Sciatic nerve (tissue), 2 donors: ENCODE measurements at places on chromosomes 3 and 15.

GRCh38 chr15:66661432-66662096 is 40.5 kb upstream of the SMAD6 start:
- no peak for DNase-seq

- DNase-seq: no peak
Observed at GRCh38 chr3:185115371-185115770, 37.5 kb downstream of the C3orf70 start.

DNA sequence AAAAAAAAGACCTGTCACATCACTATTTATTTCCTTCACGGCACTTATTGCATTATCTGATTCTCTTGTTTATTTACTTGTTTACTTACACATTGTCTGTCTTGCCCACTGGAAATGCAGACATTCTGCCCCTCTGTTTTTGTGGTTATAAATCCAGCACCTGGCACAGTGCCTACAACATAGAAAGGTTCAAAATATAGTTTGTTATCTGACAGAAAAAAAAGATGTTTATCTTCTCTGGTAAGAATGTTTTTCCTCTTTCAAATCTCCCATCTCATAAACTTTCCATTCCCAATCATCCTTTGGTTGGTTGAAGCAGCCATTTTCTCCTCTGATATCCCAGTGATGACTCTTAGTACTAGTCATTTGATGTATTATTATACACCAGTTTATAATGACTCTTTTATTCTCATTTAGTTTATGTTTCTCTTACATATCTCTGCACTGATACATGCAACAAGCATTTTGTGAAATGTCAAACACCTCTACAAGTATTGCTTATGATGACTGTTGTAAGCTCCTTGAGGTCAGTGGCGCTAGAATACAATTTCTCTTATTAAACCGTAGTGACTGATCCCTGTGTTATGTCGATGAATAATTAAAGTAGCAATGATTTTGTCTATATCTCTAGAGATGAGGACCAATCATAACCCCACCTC is 398.4 kb upstream of the TBL1XR1 start:
- no peak for DNase-seq

DNA sequence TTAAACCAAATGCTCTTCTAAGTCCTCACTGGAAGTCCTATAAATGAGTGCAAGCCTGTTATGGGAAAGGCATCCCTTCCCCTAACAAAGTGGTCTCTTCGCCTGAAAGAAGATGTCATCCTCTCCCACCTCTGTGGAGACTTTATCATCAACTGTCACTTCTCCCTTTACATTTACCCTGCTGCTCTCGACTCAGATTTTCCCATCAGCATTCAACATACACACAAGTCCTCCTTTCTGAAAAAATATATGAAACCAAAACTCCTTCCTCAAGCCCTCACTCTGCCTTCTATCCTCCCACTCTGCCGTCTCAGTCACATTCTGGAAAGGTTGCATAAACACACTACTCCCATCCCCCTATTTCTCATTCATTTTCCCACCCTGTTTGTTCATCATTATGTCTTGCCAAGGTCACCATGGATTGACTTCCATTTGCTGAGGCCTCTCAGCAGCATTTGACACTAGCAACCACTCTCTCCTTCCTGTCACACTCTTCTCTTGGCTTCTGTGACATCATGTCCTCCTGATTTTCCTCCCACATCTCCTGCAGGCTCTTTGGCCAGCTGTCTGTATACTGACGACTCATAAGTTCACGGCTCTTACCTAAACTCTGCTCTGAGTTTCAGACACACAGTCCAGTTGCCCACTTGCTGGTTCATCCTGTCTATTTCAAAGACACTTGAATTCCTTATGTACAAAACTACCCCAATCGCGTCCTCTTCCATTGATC is 70.3 kb upstream of the SMAD3 start:
- no peak for DNase-seq

GRCh38 chr3:126454437-126455198 is 21.1 kb downstream of the ZXDC start:
- DNase-seq: peak; percentile 17

GRCh38 chr3:114380233-114380651 is 86.4 kb downstream of the TIGIT start:
- DNase-seq: peak; percentile 86
